Neural crest cell (in vitro differentiated cells): ENCODE measurements at places on chromosomes 5 and 9.

GRCh38 chr5:51987669-51988209 is 604.5 kb downstream of the ISL1 start:
- H3K36me3 ChIP-seq, result no peaks in the 10 kb centered on the region
- peaks cover 11% of the 10 kb centered on the region for H3K4me1 ChIP-seq
- no peak overlapping the region for H3K4me3 ChIP-seq
- DNase-seq, result no peak
- H3K27ac ChIP-seq, result no peak overlapping the region

DNA sequence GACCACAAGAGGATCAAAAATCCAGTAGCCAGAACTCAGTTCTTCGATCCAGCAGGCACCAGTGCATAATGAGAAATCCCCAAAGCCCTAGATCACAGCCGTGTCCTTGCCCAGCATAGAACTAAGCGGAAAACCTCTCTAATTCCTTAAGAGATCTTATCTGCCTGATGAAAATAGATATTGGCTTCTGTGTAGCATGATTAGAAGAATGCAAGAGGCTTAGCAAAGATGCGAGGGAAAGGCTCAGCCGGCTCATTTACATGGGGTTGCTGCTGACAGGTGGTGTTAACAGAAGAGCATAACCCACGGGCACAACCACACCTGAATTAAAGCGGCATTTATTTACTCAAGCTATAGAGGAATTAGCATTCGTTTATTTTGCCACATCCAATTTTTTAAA is 400.0 kb upstream of the ADAMTS16 start:
- no peaks in the 10 kb centered on the region for H3K27me3 ChIP-seq
- H3K4me3 ChIP-seq, result no peak overlapping the region
- no peaks in the 10 kb centered on the region for H3K4me1 ChIP-seq
- peaks cover 3% of the 10 kb centered on the region for H3K36me3 ChIP-seq
- no peak overlapping the region for H3K27ac ChIP-seq

DNA sequence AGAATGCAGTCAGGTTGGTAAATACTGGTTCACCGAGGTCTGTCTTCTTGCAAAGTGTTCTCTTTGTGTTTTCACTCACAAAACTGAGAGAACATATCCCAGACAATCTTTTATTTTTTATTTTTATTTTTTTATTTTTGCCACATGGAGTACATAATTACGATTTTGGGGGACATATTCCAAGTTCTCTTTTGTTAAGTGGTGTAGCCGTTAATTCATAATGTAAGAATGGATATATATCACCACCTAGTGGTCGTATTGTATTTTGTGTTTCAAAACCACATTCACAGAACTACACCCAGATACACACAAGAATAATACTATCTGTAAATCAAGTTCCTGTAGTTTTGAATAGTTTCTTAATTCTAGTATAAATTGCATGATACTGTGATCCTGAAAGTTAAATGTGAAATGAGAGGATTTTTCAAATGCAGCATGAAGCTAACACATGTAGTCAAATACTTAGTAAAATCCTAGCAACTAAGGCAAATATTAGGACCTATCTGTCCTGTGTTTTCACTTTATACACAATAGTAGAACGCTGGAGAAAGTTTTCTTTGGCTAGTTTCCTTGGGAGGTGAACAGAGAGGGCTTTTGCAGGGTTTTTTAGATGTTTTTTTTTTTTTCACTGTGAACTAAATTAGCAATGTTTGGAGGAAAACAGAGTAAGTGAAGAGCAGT is 92.7 kb downstream of the VCAN start:
- H3K4me1 ChIP-seq, result peaks cover 43% of the 10 kb centered on the region
- DNase-seq, result no peak
- no peaks in the 10 kb centered on the region for H3K27me3 ChIP-seq
- H3K4me3 ChIP-seq, result no peak overlapping the region
- peaks cover 22% of the 10 kb centered on the region for H3K36me3 ChIP-seq

DNA sequence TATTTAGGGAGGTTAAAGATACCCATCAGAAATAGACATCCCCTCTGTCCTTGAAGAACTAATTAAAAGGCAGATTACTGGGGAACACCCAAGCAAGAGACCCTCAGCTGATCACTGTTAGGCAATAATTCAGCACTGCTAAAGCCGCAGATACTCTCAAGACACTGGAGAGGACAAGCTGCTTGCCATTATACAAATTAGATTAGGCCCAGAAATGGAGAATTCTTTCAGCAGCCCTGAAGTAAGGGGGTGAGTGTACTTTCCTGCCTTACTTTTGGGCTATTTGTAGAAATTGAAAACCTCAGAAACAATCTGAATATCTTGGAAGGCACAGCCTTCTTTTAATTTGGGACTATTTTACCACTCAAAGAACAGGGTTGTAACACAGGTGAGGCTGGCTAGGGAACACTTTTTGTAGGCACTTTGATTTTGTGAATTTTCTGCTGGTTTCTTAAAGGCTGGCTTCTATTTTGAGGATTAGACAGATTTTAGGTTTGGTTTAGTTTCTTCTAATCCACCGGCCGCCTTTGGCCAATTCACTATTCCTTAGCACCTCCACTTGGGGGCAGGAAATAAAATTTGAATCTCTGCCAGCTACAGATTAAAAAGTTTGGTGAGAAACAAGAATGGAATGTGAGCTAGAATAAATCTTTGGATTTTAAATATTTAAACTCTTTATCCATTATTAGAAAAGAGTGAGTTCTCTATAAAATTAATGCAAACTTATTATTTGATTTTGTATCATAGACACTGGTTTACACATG is 106.0 kb downstream of the SMARCA2 start:
- H3K27me3 ChIP-seq, result no peaks in the 10 kb centered on the region
- no peak overlapping the region for H3K27ac ChIP-seq
- no peak for DNase-seq
- peaks cover 4% of the 10 kb centered on the region for H3K4me1 ChIP-seq
- peaks cover 2% of the 10 kb centered on the region for H3K36me3 ChIP-seq
- no peak overlapping the region for H3K4me3 ChIP-seq

DNA sequence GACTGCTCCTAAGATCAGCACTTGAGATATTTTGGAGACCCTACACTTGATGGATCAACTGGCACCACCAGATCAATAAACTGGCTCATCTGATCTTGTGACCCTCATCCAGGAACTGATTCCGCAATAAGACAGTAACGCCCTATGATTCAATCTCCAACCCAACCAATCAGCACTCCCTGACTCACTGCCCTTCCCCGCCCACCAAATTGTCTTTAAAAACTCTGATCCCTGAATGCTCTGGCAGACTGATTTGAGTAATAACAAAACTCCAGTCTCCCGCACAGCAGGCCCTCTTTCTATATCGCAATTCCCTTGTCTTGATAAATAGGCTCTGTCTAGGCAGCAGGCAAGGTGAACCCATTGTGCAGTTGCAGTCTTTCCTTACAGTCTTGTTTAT is 677.0 kb downstream of the LRRC70 start:
- H3K36me3 ChIP-seq, result no peaks in the 10 kb centered on the region
- no peak overlapping the region for H3K4me3 ChIP-seq
- H3K4me1 ChIP-seq, result peaks cover 4% of the 10 kb centered on the region
- no peak for DNase-seq

- H3K36me3 ChIP-seq, result no peaks in the 10 kb centered on the region
- no peak overlapping the region for H3K27ac ChIP-seq
- no peak for DNase-seq
- H3K27me3 ChIP-seq, result peaks cover 3% of the 10 kb centered on the region
Measured at GRCh38 chr5:13263701-13264100, 680.8 kb downstream of the DNAH5 start.

DNA sequence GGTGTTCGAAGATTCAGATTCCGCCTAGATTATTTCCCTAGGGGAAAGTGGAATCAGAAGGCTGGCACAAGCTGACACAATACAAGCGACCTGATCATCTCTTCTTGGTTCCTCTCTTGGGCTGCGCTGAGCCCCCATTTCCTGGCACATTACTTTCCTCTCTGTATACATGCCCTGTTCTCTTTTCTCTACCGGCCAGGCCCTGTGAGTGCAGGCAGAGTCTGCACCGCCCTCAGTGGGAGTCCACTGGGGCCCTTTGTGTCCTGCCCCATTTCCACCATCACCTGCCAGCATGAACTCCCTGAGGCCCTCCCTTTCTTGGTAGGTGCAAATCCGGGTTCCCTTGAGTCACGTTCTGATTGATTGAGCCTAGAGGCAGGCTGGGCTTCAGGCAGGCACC is 287.9 kb downstream of the MSX2 start:
- H3K4me3 ChIP-seq, result no peak overlapping the region
- no peaks in the 10 kb centered on the region for H3K4me1 ChIP-seq
- H3K27me3 ChIP-seq, result no peaks in the 10 kb centered on the region
- no peak for DNase-seq
- no peaks in the 10 kb centered on the region for H3K36me3 ChIP-seq
- no peak overlapping the region for H3K27ac ChIP-seq

GRCh38 chr5:102799017-102799416 is 43.9 kb downstream of the PAM start:
- H3K36me3 ChIP-seq, result peaks cover 2% of the 10 kb centered on the region
- DNase-seq, result no peak
- H3K4me3 ChIP-seq, result no peak overlapping the region
- no peaks in the 10 kb centered on the region for H3K27me3 ChIP-seq
- peaks cover 36% of the 10 kb centered on the region for H3K4me1 ChIP-seq

- no peaks in the 10 kb centered on the region for H3K27me3 ChIP-seq
- no peak for DNase-seq
- H3K36me3 ChIP-seq, result peaks cover 34% of the 10 kb centered on the region
- H3K4me1 ChIP-seq, result no peaks in the 10 kb centered on the region
- no peak overlapping the region for H3K4me3 ChIP-seq
Measured at GRCh38 chr9:21864505-21864904, 62.1 kb downstream of the MTAP start.

- DNase-seq, result no peak
- no peak overlapping the region for H3K27ac ChIP-seq
- peaks cover 3% of the 10 kb centered on the region for H3K36me3 ChIP-seq
Measured at GRCh38 chr5:72516916-72517315, 9.7 kb upstream of the ZNF366 start.

- no peak for DNase-seq
- H3K36me3 ChIP-seq, result no peaks in the 10 kb centered on the region
- H3K4me3 ChIP-seq, result no peak overlapping the region
- no peak overlapping the region for H3K27ac ChIP-seq
- no peaks in the 10 kb centered on the region for H3K27me3 ChIP-seq
- no peaks in the 10 kb centered on the region for H3K4me1 ChIP-seq
Measured at GRCh38 chr9:22405869-22406659, 40.6 kb upstream of the DMRTA1 start.

DNA sequence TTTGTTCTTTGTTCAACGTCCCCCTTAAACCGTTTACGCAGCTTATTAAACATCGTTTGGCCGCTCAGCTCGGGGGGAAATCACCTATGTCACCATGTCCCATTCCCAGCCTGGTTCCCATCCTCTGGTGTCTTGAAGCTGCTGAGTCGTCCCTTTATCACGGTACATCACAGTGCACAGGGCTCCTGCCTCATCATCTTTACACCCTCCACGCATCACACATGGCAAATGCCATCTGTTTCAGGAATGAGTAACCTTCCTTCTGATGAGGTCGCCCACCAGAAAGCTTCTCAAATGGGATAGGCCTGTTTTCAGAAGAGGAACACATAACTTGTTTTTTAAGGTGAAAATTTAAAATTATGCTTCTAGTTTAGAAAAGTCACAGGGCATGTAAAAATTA is 7.9 kb upstream of the LHX6 start:
- H3K4me1 ChIP-seq, result no peaks in the 10 kb centered on the region
- no peak overlapping the region for H3K4me3 ChIP-seq
- peaks cover 6% of the 10 kb centered on the region for H3K36me3 ChIP-seq

GRCh38 chr9:91795598-91796241 is 154.3 kb downstream of the ROR2 start:
- no peak overlapping the region for H3K4me3 ChIP-seq
- no peaks in the 10 kb centered on the region for H3K27me3 ChIP-seq
- H3K36me3 ChIP-seq, result no peaks in the 10 kb centered on the region
- H3K27ac ChIP-seq, result no peak overlapping the region
- H3K4me1 ChIP-seq, result peaks cover 20% of the 10 kb centered on the region

DNA sequence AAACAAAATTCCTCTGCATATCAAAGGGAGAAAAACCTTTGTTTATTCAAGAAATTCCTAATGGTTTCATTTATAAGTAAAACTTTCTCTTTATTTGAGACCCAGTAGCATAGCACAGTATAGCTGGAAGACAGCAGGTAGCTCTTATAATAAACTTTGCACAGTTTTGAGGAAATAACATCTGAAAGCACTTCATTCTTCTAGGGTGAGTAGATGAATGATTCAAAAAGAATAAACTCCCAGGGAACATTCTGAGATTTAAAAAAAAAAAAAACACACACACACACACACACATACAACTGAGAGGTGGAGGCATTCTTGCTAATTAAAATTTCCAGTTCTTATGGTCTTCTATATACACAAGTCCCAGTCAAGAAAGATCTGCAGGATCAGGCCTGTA is 197.3 kb downstream of the BNC2 start:
- DNase-seq, result no peak
- no peaks in the 10 kb centered on the region for H3K27me3 ChIP-seq
- H3K36me3 ChIP-seq, result no peaks in the 10 kb centered on the region
- H3K27ac ChIP-seq, result no peak overlapping the region
- peaks cover 6% of the 10 kb centered on the region for H3K4me1 ChIP-seq

GRCh38 chr9:98888801-98889421 is 54.8 kb upstream of the COL15A1 start:
- H3K27ac ChIP-seq, result no peak overlapping the region
- H3K27me3 ChIP-seq, result no peaks in the 10 kb centered on the region
- H3K4me3 ChIP-seq, result no peak overlapping the region
- no peak for DNase-seq
- H3K36me3 ChIP-seq, result no peaks in the 10 kb centered on the region

- H3K27me3 ChIP-seq, result no peaks in the 10 kb centered on the region
- peaks cover 17% of the 10 kb centered on the region for H3K4me1 ChIP-seq
- no peaks in the 10 kb centered on the region for H3K36me3 ChIP-seq
- no peak overlapping the region for H3K4me3 ChIP-seq
- no peak overlapping the region for H3K27ac ChIP-seq
Measured at GRCh38 chr9:105700668-105701067, 6.3 kb downstream of the TMEM38B start.

DNA sequence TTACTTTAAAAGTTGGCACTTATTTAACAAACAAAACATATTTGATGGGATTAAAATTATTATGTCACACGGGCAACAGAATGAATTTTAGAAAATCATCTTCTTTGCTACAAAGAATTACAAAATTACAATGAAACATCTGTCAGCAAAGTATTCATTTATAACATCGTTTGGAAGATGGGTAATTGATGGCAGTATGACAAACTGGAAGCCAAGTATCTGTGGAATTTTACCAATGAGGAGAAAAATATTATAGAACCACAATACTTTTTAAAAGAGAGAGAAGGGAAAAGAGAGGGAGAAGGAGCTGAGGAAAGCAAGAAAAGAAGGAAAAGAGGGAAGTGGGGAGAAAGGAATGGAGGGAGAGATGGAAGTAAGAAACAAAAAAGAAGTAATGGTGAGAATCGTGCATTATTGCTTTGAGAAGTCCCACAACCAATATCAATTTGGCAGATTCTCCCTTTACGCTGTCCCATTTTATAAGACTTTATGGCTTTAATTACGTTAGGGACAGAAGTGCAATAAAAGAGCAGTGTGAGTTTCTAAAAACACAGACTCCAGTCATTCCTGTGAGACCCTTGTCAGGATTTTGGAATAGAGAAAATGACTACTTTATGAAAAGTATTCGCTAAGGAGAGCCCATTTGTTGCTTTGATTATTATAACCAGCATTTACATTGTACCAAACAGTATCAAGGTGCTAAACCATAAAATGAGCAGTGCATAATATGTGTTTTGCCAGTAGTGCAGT is 76.7 kb downstream of the LURAP1L start:
- no peaks in the 10 kb centered on the region for H3K36me3 ChIP-seq
- no peak overlapping the region for H3K4me3 ChIP-seq
- no peaks in the 10 kb centered on the region for H3K27me3 ChIP-seq
- no peak for DNase-seq
